ENCODE measurements at places on chromosomes 3 and 15.

GRCh38 chr15:36601497-36601932 lies 22.1 kb downstream of the CDIN1 start:
- DNase-seq = no peak

DNA sequence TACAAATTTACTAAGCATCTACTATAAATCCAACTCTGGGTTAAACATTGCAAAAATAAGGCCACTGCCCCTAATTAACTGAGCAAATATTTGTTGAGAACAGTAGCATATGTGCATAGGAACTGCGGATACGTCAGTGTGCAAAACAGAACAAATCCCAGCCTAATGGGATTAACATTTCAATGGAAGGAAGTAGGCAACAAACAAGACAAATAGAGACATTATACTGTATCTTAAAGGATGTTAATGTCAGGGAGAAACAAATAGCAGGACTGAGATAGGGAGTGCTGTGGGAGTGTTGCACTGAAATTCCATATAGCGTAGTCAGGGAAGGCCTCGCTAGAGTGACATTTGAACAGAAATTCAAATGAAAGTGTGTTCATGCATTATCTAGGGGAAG lies 89.7 kb upstream of the KCNAB1 start:
- no peak for DNase-seq

- DNase-seq = no peak
Measured at GRCh38 chr15:89632563-89633430, 22.5 kb downstream of the KIF7 start.

DNA sequence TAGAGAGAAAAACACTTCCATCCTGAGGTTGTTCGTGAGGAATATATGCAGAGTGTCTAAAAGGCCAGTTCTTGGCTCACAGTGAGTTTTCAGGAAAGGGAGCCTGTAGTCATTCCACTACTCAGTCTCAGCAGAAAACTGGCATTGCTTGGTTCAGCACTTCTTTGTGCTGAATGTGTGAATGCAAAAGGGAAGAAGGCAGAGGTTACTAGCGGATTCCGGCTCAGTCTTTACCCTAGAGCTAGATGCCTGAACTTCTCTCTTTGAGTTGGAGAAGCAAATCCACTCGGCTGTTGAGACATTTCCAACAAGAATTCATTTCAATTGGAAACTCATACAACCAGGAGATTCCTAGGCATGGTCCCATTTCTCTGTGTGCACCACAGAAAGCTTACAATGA lies 23.1 kb upstream of the FRMD4B start:
- no peak for DNase-seq

DNA sequence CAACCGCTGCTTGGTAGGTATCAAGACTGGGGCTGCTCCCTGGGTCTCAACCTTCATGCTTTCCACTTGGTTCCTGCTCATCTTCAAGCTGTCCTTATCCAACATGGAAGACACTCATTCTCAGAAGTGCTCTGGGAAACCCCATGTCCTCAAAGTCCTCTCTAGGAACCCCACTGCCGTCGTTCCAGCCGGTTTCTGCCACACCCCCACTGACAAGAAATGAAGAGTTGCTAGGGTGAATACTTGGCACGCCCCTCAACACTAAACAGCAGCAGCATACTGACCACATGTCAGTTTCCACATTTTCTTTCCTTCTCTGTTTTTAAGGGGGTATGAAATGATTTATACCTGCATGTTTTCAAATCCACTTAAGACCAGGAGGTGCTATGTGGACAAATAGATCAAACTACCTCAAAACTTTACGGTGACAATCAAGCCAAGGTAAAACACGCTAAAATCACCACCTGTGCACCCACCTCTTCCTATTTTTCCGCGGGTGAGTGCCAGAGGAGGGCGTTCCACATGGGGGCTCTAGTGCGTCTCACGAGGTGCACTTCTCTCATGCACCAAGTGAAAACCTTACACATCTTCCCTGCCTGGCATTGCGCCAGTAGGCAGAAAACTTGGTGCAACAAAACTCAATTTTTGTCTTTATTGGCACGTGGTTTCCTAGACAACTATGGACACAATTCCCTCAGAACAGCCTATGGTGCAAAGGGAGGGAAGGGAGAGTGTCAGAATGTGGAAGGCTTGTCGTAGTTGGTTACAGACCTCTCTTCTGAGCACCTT lies 125.1 kb downstream of the TJP1 start:
- no peak for DNase-seq

DNA sequence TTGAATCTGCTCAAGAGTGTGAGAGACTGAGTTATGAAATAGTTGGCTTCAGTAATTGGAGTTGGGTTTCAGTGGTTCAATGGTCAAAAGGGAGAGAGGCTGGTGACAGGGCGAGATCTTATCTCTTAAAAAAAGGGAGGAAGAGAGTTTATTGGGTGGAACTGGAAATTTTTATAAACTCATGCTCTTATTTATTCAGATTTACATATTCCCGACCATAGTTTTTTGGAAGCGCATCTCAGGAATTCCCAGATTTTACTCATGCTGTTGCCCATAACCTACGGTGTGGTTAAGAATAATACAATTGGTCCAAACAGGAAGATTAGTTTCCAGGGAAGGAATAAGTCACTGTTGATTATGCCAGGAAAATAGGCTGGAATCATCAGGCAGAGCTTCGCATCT lies 41.4 kb downstream of the CD200 start:
- DNase-seq = no peak

GRCh38 chr3:55487381-55488241 lies 505 bp upstream of the WNT5A start:
- no peak for DNase-seq

DNA sequence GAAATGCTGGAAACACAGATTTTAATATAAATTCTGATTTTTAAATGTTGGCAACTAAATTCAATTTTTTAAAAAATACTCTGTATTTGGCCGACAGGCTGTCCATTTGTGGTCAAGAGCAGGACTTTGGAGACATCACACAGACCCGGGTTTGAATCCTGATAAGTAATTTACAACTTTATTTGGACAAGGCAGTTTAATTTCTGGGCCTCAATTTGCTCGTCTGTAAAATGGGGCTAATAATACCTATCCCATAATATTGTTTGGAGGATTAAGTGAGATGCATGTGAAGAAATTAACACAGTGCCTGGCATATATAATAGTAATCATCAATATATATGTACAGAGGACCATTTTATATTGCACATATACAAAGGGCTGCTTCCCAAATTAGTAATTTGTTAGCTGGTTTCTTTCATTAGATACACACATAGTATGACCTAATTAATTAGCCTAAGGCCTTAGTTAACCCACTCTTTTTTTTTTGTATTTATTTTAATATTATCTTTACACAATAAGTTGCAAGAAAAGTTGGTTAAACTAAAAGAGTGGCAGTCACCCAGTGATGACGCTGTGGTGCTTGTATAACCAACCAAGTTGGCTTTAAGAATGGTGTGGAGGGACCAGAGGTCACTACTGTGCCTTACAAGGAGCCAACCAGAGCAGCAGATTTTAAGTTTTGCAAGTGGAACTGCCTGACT lies 665 bp downstream of the PIGB start:
- DNase-seq = no peak

DNA sequence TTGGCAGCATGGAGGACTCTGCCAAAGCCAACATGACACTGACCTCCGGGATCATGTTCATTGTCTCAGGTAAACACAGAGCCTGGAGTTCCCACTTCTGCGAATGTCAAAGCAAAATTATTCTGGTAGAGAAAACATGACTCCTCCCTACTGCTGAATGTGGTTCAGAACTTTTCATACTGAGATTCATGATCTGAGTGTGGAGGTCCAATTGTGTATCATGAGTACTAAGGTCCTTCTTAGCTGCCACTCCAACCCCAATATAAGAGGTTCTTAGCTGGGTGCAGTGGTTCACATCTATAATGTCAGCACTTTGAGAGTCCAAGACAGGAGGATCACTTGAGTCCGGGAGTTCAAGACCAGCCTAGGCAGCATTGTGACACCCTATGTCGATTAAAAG lies 13.8 kb downstream of the CLDN18 start:
- DNase-seq = no peak

DNA sequence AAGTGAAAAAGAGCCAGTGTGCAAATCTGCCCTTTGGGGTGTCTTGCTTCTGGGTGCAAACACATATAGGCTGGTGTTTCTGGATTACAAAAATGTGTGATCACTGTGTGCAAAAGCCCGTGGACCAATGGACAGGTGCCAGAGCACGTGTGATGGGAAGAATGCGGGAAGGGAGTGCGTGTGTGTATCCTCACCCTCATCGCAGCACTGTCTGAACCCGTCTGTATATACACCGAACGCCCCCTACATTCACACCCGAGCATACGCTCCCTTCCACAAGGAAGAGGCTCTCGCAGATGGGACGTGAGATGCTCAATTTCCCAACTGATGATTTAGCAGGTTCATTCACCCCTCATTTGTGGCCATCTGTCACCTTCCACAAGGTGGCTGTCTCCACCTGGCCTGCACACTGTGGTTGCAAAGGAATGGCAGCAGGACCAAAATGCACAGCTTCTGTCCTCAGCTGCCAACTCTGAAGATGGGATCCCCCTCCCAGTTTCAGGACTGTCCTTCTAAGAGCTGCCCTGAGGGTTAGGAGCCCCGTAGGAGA lies 19.4 kb upstream of the SLC6A1 start:
- DNase-seq = no peak

DNA sequence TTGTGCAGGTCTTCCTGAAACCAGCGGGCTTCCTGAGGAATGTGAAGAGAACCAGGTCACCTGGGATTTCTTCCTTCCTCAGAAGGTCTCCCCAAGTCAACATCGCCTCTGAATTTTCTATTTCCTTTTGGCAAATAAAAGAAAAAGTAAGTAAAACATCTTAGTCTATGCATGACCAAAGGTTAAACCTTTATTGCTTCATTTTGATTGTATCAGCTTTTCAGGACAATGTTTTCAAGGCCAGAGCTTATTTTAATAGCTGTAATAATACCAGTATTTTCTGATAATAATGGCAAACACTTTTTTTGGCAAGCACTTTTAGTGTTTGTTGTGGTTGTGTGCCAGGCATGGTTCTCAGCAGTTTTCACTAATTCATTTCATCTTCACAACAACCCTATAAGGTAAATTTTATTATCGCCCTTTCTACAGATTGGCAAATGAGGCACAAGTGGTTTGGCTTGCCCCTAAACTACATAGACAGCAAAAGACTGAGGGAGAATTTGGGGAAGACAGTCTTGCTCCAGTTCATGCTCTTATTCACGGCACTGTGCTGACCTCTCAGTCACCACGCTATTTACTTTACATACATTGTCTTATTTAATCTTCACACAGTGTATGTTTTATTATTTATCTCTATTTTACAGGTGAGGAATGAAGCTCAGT lies 110.4 kb downstream of the RPL22L1 start:
- no peak for DNase-seq

DNA sequence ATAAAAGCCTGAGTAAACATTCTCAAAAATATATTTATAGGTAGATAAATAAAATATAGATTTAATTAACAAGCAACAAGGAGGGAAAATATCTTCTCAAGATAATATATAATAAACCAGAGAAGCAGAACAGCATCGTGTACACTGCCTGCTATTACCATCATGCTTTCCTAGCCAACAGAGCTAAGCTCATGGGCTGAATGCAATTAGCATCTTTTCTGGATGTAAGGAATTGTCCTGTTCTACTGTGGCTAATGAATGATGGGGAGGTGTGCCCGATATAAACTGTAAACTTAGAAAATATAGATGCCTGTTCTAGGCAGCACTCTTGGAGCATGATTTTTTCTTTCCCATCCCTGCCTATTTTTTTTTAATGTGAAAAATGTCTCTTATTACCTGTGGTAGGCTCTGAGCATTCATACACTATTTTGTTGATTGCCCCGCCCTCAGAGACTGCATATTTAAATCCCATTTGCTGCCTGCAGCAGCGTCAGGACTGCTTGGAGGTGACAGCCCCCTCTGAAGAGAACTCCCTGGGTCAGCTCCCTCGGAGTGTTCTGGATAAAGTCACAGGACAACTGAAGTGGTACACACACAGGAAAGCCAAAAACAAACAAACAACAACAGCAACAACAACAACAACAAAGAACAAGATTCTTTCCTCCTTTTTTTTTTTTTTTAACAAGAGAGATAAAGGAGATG lies 312.3 kb downstream of the SATB1 start:
- DNase-seq = no peak

- no peak for DNase-seq
Measured at GRCh38 chr15:64720188-64720587, 55.2 kb downstream of the RBPMS2 start.

GRCh38 chr3:43363621-43364266 lies 77.4 kb downstream of the SNRK start:
- DNase-seq = no peak

- DNase-seq = no peak
Measured at GRCh38 chr15:89023311-89023961, 64.8 kb upstream of the ABHD2 start.

DNA sequence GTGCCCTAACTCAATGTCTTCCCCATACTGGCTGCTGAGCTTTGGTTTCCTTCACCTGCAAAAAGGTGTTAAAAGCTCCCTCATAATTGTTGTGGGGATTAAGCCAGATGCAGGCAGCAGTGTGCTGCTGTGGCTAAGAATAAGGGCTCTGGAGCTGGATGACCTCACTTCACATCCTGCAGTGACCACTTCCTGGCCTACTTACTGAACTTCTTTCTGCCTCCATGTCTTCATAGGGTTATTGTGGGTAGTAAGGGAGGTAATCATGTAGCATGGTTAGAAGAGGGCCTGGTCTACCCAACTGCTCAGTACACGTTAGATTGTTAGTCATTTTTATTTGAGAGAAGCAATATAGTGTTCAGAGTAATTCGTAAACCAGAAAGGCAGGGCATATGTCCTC lies 18.4 kb downstream of the GYG1 start:
- no peak for DNase-seq
